Activated T-cell treated with anti-CD3 and anti-CD28 coated beads for 4 hours (primary cell): ENCODE measurements at places on chromosomes 1 and 21.
A peak's percentile ranks its signal among the peaks of the same experiment; 100 is the strongest.

DNA sequence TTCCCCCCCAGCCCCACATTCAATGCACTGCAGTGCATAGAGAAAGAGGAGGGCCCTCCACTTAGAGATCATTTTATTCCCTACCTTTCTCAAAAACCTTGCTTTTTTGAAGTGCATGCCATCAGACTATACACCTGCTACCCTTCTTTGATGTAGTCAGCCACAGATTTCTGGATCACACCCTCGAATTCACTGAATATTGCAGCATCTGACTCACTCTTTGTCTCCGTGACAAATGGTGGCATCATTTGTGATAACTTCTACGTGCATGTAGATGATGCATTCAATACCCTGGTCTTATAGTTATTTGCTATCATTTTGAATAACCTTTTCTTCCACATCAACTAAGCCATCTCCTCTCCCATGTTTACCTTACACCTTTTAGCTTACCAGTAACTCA, 310.3 kb upstream of the SGIP1 start:
- no peak for DNase-seq

- DNase-seq, result peak; percentile 1
Observed at GRCh38 chr1:7616076-7616832, 154.8 kb upstream of the VAMP3 start.

- no peak for DNase-seq
Observed at GRCh38 chr1:213260311-213261075, 209.5 kb downstream of the RPS6KC1 start.

- no peak for DNase-seq
Observed at GRCh38 chr1:7010534-7011200, 225.4 kb downstream of the CAMTA1 start.

DNA sequence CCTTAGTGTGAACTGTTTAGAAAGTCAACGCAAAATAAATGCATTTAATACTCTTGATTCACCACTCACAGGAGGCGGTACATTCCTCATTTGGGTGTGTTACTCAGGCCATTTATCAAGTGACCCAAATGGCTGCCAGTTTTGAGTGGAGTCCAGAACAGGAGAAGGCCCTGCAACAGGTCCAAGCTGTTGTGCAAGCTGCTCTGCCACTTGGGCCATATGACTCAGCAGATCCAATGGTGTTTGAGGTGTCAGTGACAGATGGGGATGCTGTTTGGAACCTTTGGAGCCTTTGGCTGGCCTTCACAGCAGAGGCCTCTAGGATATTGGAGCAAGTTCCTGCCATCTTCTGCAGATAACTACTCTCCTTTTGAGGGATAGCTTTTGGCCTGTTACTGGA, 609.2 kb downstream of the KCNT2 start:
- DNase-seq, result no peak

GRCh38 chr1:200075938-200076546, 48.5 kb downstream of the NR5A2 start:
- DNase-seq, result no peak

- no peak for DNase-seq
Observed at GRCh38 chr1:45430490-45430889, 60.5 kb downstream of the TESK2 start.

DNA sequence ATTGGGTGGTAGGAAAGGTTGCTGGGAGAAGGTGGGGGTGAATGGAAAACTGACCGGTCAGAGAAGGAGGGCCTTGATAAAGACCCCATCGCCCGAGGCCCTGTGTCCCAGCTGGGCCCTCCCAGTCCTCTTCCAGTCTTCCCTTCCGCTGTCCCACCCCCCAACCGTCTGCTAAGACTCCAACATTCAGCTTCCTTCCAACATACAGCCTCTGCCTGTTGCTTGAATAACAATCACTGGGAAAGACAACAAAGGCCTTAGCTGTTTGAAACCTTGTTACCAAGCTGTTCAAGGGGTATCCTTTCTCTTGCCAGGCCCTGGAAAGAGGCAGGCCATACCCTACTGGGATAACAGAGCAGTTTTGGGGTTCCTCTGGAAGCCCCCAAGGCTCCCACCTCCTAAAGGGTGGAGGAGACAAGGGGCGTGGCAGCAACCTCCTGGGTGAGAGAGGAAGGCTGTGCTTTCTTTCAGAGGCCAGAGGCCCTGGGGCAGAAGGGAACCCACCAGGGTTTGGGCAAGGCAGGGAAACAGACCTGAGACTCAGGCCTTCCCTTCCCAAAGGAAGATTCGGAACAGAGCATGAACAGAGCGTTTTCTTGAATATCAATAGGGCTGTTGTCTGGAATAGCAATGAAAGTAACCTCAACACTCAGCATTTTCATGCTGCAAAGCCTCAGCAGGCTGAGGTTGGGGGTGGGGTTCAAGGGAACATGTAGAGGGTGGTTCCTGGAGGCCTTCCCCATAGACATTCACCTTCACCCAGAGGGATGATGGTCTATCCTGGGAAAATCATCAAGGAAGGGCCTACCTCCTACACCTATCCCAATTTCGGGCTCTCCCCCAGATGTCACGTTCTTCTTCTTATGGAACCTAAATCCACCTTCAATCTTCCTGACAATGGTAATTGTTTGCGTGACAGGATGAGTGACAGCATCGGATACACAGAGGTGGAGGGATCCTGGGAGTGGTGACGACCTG, 4.1 kb downstream of the ETNK2 start:
- DNase-seq, result no peak

DNA sequence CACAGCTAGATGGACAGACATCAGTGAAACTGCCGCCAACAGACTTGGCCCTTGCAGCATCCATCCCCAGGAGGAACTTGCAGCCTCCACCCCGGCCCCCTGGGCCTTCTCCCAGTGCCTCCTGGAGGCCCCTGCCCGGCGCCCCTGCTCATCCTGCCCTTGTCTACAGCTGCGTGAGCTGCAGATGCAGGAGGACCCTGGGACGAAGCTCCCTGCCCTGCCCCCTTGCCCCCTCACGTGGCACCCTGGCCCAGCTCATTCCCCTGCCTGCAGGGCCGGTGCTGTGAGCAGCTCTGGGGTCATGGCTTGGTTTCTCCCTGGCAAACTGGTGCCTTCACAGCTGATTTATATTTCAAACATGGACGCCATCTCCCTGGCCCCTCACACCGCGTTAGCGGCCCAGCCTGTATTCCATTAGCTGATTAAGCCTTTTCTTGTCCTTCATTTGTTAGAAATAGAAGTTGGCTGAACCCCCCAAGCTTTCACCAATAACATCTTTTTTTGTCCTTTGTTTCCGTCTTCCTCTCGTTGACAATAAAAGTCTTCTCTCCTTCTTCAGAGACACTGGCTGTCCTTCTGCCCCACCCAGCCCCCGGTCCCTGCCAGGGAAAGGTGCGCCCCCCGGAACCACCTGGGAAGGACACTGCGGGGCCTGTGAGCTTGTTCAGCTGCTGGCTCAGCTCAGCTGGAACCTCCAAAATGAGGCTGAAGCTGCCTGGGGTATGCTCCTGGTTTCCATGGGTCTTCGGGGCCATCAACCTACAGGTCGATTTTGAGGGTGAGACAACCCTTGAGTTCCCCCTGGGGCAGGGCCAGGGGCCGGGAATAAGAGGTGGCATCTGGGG, 34.0 kb upstream of the SLC19A1 start:
- DNase-seq, result no peak

- DNase-seq, result peak; percentile 83
Observed at GRCh38 chr21:25561668-25562641, 45.3 kb downstream of the MRPL39 start.

DNA sequence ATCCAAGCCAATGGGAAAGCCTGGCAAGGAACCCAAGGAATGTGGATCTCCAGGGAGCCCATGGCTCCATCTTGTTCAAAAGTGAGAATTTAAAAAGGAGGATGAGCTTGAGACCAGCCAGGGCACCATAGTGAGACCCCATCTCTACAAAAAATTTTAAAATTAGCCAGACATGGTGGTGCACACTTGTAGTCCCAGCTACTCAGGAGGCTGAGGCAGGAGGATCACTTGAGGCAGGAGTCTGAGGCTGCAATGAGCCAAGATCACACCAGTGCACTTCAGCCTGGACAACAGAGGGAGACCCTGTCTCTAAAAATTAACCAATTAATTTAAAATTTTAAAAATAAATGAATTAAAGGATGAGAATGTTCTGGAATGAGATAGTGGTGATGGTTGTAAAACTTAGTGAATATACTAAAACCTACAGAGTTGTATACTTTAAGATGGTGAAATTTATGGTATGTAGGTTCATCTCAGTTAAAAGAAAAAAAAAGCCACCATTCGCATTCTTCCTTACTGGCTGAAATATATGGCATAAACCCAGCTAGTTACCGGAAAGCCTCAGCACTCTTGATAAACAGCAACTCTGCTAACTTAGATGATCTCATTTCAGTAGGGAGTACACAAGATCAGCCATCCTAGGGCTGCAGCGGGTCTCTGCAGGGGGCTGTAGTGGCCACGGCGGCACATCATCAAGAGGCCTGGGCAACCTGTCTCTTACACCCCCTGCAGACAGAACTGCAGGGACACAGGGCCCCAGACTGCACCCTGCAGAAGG, 48.3 kb upstream of the H6PD start:
- DNase-seq, result no peak

DNA sequence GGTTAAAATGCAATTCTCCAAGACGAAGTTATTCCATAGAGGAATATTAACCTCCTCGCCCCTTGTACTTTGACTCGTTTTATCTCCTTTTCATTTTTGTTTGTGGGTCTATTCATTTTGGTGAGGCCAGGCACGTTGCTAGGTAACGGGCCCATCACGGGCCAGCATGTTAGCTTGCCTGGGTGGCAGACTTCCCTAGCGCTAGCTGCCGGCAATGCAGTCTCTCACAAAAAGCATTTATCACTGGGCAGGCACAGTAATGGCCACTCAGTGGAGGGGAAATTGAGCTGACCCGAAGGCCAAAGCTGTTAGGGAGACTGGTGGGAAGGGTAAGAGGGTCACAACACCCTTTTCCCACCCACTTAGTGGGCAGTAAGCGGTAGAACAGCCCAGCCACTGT, 234.4 kb upstream of the FOXD3 start:
- DNase-seq, result no peak

DNA sequence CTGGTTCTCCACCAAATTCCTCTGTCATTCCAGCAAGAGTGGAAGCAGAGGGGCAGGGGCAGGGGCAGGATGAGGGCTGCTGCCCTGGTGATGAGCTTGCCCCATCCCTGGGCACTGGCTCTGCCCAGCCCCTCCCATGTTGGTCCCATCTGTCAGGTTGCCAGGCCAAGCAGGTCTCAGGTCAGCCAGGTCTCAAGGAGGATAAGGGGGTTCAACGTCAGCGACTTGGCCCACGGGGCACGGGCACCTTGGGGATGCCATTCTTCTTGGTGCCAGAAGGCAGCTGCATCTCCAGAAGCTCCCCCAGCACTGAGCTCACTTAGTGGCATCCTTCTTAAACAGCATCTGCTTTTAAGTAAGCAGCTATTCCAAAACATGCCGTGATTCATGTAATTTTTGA, 133.1 kb downstream of the AJAP1 start:
- no peak for DNase-seq

- no peak for DNase-seq
Observed at GRCh38 chr1:117821382-117821755, 108.1 kb downstream of the GDAP2 start.

GRCh38 chr1:61490924-61491323, 234.0 kb downstream of the TM2D1 start:
- DNase-seq, result no peak

DNA sequence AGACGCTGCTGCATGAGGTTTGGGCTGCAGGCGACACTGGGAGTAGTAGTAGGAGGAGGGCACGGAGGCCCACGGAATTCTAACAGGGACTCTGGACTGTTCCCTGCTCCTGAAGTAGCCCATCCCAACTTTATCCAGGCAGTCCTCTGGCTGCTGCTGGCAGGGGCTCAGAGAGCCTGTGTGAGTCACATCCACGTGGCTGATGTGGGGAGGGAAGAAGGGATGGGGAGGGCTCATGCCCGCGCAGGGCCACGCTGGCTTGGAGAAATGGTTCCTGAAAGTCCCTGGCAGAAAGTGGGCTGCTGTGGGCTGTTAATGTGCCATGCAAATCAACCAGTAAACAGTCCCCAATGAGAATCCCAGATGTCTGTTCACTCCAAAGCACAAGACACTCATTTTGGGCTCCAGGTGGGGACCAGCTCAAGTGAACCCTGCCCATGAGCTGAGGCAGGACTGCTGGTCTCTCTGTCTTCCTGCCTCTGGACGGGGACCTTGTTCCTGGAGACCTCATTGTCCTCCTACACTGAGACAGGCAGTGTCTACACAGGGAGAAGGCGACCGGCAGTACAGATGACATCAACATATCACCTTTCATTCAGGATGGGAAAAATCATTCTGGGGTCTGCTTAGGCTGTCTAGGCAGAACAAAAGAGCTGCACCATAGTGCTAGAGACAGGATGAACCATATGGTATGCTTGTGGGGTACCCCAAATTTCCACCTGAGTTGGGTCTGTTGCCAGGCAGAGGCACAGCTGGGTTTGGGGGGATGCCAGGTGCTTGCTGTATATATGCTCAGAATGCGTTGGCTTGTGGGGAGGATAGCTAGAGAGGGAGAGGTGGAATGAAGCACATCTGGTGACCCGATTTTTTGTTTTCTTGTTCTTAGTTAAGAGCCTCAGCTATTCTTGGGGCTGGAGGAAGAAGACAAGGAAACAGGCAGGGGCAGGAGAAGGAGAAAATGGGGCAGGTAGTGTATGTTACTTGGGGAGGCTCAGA, 57.9 kb upstream of the FMOD start:
- DNase-seq, result no peak

GRCh38 chr21:33395891-33396331, 7.3 kb upstream of the IFNGR2 start:
- DNase-seq, result no peak

- DNase-seq, result no peak
Observed at GRCh38 chr1:162535501-162535900, 26.0 kb upstream of the UAP1 start.

GRCh38 chr1:2050793-2051682, 827 bp downstream of the PRKCZ start:
- no peak for DNase-seq

- no peak for DNase-seq
Observed at GRCh38 chr1:206060844-206061243, 7.9 kb downstream of the RHEX start.

- DNase-seq, result no peak
Observed at GRCh38 chr21:17789069-17789468, 30.1 kb downstream of the C21orf91 start.

- DNase-seq, result no peak
Observed at GRCh38 chr1:33388805-33389771, 41.8 kb downstream of the PHC2 start.

DNA sequence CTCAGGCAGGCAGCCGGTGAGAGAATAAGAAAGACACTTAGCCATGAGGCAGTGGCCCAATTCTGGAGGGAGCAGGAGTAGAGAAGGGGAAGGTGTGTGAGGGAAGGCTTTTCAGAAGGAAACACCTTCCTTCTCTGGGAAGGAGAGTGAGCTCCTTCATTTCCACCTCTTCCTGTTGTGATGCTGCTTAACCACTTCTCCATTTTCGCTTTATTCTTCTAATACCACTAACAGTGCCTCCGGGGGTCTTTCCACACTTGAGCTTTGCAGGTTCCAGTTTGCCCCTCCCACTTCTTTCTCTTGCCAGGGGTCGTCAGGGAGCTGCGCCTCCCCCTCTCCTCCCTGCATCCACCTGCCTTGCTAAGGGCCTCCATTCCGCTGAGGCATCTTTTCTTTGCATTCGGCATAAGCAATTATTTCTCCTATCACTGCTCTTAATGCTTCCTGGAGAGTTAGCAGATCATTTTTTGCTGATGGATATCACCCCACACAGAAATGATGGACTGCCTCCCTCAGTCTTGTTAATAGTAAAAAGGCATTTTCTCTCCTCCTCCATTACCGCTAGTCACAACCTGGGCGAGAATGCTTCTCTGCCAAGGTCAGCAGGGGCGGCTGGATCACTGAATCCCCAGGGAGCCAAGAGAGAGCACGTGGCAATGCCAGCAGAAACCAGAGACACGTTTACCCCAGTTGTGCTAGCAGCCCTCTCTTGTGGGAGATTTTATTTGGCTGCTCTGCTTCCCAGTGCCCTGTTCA, 74.8 kb downstream of the ELAVL4 start:
- no peak for DNase-seq
